ENCODE measurements at places on chromosomes 7 and 10.

DNA sequence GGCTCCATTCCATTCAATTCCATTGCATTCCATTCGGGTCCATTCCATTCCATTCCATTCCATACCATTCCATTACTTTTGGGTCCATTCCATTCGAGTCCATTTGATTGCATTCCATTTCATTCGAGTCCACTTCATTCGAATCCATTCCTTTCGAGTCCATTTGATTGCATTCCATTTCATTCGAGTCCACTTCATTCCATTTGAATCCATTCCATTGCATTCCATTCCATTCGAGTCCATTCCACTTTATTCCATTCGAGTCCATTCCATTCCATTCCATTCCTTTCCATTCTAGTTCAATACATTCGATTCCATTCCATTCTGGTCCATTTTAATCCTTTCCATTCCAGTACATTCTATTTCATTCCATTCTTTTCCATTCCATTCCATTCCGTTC is 334.0 kb downstream of the ZNF33B start:
- DNase-seq: no peak

GRCh38 chr10:87546210-87546609 is 41.5 kb downstream of the MINPP1 start:
- DNase-seq: no peak

DNA sequence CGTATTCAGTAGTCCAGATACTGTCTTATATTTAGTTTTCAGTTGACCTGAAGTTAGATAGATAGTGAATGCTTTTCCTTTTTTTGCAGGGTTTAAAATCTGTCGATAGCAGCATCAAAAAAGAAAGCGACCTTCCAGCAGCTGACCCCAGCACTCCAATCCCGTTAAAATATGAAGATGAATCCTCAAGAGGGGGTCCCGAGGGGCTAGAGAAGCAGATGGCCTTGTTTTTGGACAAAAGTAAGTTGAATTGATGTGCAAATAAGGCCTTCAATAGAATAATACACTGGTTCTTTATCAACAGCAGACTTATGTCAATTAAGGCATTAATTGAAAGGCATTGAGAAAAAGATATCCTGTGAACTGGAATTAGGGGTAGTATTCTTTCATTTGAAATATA is 18.7 kb downstream of the EDRF1 start:
- DNase-seq: no peak

DNA sequence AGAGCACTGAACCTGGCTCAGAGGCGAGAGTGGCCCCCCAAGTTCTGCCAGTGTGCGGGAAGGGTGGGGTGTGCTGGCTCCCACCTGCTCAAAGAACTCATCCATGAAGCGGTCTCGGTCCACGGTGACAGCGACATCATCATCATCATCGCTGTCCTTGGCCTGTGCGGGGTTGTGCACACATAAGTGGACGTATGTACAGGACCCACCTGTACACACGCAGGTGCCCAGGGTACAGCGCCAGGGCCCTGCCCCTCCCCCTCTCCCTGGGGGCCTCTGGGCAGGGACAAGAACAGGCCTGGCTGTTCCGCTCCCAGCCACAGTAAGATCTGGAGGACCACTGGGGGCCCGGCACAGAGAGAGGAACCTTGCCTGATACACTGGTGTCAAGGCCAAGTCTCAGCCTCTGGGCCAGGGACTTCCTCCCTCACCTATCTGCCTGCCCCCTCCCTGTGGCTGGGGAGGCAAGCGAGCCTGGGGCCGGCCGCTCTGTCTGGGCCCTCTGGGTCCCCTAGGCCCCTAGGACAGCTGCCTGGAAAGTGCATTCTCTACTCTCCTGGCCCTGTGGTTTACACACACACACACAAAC is 10.4 kb downstream of the STX1A start:
- no peak for DNase-seq

DNA sequence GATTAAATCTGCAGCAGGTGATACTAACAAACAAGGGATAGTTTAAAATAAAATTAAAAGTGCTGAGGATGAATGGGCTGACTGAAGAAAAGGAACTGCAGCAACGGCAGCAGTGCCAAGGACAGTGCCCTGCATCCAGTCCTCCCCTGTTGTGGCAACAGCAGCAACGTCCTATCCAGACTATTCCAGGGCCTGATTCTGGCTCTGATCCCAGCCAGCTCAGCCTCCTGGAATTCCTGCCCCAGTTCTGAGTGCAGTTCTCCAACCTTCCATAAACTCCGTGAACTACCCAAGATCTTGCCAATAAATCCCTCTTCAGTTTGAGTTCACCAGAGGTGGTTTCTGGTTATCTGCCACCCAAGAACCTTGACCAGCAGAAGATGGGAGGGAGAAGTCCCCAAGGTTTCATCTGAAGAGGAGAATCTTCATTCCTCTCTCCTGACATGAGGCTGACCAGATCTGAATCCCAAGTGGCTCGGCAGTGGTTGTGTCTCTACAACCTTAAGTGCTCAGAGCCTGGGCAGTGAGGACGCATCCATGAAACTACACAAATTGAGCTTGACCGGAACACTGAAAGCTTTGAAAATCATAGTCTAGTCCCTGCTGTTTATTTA is 115.8 kb downstream of the SORBS1 start:
- DNase-seq: no peak

DNA sequence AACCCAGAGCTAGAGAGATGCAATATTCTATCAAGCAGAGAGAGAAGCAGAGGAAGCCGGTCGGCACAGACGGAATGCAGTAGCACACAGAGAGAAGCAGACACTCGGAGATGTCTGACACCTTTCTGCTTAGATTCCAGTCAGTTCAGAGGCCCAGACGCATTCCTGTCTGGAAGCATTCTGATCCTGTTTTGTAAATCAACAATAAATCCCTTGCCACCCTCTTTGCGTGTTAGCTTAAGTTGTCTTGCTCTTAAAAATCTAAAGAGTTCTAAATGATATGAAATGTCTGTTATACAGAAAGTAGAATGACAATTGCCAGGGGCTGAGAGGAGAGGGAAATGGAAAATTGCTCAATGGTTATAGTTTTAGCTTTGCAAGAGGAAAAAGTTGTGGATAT is 27.4 kb upstream of the ATRNL1 start:
- no peak for DNase-seq

DNA sequence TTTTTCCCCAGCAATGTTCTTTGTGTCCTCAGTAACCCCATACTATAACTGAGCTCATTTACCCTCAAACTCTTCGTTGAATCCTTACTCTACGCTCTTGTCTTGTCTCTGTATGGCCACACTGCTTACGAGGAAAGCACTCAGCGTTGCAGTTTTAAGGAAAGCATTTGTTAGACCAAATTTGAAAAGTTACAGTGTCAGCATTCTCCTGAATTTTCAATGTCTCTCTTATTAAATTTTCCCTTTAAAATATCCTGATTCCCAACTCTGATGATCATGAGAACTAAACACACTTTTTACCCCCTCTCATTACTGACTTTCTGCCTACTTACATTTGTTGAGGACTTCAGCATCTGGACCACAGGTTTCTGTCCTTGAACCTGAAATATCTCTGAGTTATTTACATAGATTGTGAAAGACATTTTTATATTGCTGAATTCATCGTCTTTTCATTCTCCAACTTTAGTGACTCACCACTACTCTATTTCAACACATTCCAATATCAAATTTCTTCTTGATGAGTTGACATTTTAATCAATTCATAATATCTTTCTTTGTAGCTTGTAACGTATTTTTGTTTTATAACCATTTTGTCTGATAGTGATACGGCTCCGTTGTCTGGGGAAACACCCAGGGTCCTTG is 19.8 kb upstream of the VWDE start:
- no peak for DNase-seq

- DNase-seq: no peak
Observed at GRCh38 chr7:131521651-131522163, 34.7 kb downstream of the PODXL start.

DNA sequence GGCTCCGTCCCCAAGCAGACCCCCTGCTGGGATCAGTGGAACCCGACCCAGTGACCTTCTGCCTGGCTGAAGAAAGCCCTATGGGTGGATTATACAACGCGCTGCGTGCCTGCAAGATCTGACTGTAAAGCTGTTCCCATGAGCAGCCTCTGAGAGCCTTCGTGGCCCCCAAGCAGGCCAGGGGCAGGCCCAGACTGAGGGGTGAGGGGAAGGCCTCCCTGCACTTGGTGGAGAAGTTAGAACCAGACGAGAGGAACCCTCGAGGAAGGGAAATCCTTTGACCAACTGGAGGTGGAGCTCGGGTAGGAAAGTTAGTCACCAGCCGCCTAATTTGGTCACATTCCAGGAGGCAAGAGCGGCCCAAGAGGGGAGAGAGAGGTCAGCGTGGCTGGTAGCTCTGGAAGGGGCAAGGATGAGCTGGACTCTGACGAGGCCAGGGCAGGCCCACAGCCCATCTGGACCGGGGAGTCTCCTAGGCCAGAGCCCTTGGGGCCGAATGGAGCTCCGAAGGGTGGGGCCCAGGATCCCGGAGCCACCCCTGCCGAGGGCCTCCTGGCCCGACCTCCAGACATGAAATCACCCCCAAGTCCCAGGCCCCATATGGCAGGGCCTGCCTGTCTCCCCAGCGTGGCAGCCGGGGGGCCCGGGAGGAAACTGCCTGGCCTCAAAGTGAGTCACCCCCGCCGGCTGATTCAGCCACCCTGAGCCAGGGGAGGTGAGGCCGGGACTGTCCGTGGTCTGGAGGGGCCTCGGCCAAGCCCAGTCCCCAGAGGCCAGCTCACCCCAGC is 23.3 kb upstream of the PDGFA start:
- no peak for DNase-seq
